ENCODE measurements at places on chromosomes 4 and X. TPM values are rescaled to one million over a fixed set of nuclear protein-coding genes. Genes with fewer than 3 reads are reported as not detected.

Gene GPRASP3
- 6.0 TPM for total RNA-seq

Gene GSX2
- not detected for total RNA-seq

Gene SCARB2
- total RNA-seq = 214 TPM

Gene USP26
- not detected for total RNA-seq

Gene SH3D19
- 67.3 TPM for total RNA-seq
